ENCODE measurements at places on chromosomes 2 and 18. TPM values are rescaled to one million over a fixed set of nuclear protein-coding genes. Genes with fewer than 3 reads are reported as not detected.

DNA sequence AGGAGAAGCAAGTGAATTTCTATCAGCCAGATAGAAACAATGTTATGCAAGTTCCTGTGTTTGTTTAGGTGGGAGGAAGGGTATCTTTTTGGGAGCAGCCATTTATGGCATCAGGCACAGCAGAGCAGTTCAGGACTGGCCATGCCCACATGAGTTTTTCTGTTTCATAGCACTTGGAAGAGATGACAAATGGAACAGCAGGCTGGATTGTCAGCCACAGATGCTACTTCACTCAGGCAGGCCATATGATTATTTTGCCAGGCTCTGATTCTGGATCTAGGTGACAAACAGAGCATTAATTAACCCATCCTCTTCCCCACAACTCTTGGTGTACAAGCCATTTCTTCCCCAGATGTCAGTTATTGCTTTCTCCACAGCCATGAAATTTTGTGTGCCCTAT is 63.8 kb downstream of the GALNT13 start:
- no peak overlapping the region for H3K4me3 ChIP-seq
- DNase-seq: no peak
- no peaks in the 10 kb centered on the region for H3K27me3 ChIP-seq
- no peaks in the 10 kb centered on the region for H3K4me1 ChIP-seq

GRCh38 chr18:29248805-29249204 is 1071.9 kb upstream of the CDH2 start:
- H3K4me3 ChIP-seq: no peak overlapping the region
- DNase-seq: no peak
- 0 out of 2 replicates have a peak, but pooled peaks cover 4% of the 10 kb centered on the region for H3K4me1 ChIP-seq
- H3K36me3 ChIP-seq: no peaks in the 10 kb centered on the region

DNA sequence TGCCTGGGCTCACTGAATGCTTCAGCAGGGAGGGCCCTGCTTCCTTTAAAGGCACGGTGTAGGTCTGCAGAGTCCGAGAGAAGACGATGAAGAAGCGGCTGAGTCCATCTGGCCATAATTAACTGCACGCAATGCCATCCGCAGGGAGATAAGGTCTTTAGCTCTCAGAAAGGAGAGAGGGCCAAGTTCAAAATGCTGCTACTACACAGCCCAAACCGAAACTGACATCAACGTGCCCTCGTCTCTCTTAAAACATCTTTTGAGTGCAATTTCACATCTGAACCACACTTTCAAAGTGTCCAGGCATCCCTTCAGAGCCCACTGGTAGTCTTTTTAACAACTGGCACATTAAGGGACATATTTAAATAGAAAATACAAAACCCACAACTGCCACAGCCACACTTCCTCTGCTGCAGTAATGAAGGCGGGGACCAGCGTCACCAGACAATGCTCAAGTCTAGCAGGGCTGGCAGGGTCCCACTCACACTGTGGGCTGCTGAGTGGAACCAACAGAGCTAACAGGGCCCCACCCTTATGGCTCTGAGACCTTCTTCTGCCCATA is 35.8 kb downstream of the ST3GAL5 start:
- DNase-seq: no peak
- no peak overlapping the region for H3K27ac ChIP-seq
- H3K36me3 ChIP-seq: no peaks in the 10 kb centered on the region
- H3K27me3 ChIP-seq: no peaks in the 10 kb centered on the region
- H3K4me1 ChIP-seq: no peaks in the 10 kb centered on the region

DNA sequence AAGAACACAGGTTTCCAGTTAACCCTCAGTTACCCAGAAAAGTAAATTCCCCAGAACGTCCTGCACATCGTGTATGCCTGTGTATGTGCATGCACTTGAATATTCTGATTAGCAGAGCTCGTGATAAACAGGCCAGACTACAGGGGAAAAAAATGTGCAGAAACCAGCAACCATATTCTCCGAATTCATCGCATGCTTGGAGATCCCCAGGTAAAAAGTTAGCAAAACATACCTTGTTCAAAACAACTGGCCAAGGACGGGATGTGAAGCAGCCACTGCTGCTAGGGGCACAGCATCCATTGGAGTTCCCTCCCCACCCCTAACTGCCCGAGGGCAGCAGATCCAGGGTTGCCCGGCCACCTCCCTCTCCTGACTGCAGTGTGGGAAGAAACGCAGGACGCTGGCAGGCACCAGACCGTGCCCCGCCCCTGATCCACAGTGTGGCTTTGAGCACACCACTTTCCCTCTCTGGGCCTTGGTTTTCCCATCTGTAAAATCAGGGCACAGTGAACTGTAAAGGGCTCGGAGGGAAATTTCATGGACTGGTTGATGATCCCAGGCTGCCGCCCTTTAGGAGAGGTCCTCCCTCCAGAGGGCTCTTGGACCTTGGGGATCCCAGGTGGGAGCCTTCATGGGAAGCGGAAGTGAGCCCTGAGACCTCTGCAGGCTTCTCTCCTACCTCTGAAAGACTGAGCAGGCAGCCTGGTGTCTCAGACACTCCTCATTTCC is 11.9 kb upstream of the ARID5A start:
- H3K27me3 ChIP-seq: peaks cover 22% of the 10 kb centered on the region
- H3K27ac ChIP-seq: no peak overlapping the region

DNA sequence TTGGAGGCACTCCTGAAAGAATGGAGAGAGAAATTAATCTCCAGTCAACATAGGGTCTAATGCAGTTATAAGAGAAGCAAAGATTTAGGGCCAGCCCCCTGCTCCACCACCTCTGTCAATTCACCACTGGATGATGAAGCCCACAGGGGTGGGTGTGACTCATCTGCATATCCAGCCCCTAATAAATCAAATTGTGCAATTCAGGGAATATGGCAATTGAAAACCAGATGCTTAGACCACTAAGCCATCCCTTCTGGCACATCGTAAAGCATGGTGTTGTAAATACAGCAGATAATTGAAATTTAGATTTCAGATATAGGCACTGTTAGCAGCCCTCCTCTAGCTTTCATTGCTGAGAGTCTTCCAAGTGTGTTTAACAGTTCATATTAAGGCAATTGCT is 541.4 kb downstream of the PARD3B start:
- H3K4me1 ChIP-seq: 0 out of 2 replicates have a peak, but pooled peaks cover 10% of the 10 kb centered on the region
- H3K27me3 ChIP-seq: no peaks in the 10 kb centered on the region
- no peak for DNase-seq
- H3K4me3 ChIP-seq: no peak overlapping the region
- no peaks in the 10 kb centered on the region for H3K36me3 ChIP-seq

GRCh38 chr2:16546128-16546754 is 119.4 kb downstream of the CYRIA start:
- no peaks in the 10 kb centered on the region for H3K27me3 ChIP-seq
- H3K4me1 ChIP-seq: no peaks in the 10 kb centered on the region
- no peaks in the 10 kb centered on the region for H3K36me3 ChIP-seq
- H3K4me3 ChIP-seq: no peak overlapping the region
- no peak overlapping the region for H3K27ac ChIP-seq

DNA sequence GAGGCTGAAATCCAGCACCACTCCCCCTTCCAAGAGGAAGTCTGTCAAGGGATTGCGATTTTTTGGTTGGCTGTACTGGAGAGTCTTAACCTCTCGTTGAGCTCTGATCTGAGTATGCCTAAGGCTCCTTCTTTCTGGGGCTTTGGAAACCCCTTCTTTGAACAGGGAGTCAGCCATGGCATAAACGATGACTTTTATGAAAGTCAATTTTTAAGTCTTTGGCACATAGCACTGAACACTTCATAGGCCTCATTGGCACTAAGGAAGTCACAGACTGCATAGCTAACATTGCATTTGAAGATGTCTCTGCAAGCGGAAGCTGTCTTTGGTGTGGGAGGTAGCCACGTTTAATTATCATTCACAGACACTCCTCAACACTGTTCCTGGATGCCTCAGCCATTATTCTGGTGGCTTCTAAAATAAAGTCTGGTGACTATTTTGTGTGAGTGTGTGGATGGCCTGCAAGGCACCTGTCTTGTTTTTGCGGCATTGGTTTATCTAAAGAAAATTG is 148.2 kb upstream of the NCK2 start:
- no peak overlapping the region for H3K4me3 ChIP-seq
- H3K36me3 ChIP-seq: no peaks in the 10 kb centered on the region
- DNase-seq: no peak
- 0 out of 2 replicates have a peak, but pooled peaks cover 4% of the 10 kb centered on the region for H3K4me1 ChIP-seq
- no peak overlapping the region for H3K27ac ChIP-seq
- no peaks in the 10 kb centered on the region for H3K27me3 ChIP-seq

DNA sequence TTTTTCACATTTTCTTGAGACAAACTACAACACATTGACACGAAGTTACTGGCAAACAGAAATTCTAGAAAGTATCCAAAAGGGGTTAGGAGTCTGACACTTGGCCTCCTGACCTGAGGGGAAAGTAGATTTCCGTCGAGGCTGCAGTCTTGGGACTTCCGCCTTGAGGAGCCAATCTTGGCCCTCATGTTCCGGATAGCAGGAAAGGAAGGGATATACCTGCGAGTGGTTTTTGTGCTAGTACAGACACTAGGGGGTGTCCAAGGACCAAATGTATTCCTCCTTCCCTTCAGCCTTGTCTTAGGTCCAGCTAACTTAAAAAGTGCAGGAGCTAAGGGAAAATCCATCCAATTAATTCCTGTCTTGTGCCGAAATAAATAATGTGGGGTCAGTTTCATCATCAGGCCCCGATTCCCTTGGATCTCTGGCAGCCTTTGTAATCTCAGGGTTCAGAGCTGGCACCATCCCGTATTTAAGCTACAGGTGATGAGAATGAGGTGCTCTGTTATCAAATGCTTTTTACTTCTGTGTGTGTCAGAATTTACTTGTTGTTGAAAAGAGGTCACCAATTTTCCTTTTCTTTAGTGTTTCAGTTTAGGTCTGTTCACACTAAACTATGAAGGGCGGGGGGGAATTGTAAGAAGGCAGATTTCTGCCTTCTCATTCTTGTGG is 330.2 kb upstream of the FANCL start:
- H3K36me3 ChIP-seq: no peaks in the 10 kb centered on the region
- no peaks in the 10 kb centered on the region for H3K27me3 ChIP-seq
- peak; percentile 92 for DNase-seq
- no peak overlapping the region for H3K4me3 ChIP-seq

- DNase-seq: no peak
- no peak overlapping the region for H3K4me3 ChIP-seq
- H3K36me3 ChIP-seq: no peaks in the 10 kb centered on the region
These were observed 251.1 kb upstream of the TRIB2 start for GRCh38 chr2:12465631-12466135.

DNA sequence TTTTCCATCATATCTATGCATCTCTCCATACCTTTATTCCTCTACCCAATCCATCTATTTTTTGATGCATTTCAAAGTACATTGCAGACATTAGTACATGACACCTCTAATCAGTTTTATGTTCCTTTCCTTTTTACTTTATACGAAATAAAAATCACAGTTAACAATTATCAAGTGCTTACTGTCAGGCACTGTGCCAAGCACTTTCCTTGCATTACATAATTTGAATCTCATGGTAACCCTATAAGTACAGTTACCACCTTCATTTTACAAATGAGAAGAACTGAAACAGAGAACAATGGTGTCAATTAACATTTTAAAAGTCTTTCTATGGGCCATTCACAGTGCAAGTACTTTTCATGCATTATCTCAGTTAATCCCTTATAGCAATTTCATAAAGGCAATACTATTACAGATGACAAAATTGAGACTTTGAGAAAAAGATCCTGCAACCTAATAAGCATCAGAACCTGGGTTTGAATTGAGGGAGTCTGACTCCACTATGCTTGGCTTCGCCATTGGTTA is 544.4 kb upstream of the TNP1 start:
- H3K4me1 ChIP-seq: peaks cover 16% of the 10 kb centered on the region
- H3K36me3 ChIP-seq: no peaks in the 10 kb centered on the region
- H3K4me3 ChIP-seq: no peak overlapping the region
- DNase-seq: no peak
- no peaks in the 10 kb centered on the region for H3K27me3 ChIP-seq
- no peak overlapping the region for H3K27ac ChIP-seq

- no peak for DNase-seq
- peaks cover 4% of the 10 kb centered on the region for H3K36me3 ChIP-seq
- peaks cover 42% of the 10 kb centered on the region for H3K4me1 ChIP-seq
- H3K27ac ChIP-seq: peak overlapping the region; percentile 83
- no peak overlapping the region for H3K4me3 ChIP-seq
These were observed 161.5 kb downstream of the TGIF1 start for GRCh38 chr18:3611313-3612090.

DNA sequence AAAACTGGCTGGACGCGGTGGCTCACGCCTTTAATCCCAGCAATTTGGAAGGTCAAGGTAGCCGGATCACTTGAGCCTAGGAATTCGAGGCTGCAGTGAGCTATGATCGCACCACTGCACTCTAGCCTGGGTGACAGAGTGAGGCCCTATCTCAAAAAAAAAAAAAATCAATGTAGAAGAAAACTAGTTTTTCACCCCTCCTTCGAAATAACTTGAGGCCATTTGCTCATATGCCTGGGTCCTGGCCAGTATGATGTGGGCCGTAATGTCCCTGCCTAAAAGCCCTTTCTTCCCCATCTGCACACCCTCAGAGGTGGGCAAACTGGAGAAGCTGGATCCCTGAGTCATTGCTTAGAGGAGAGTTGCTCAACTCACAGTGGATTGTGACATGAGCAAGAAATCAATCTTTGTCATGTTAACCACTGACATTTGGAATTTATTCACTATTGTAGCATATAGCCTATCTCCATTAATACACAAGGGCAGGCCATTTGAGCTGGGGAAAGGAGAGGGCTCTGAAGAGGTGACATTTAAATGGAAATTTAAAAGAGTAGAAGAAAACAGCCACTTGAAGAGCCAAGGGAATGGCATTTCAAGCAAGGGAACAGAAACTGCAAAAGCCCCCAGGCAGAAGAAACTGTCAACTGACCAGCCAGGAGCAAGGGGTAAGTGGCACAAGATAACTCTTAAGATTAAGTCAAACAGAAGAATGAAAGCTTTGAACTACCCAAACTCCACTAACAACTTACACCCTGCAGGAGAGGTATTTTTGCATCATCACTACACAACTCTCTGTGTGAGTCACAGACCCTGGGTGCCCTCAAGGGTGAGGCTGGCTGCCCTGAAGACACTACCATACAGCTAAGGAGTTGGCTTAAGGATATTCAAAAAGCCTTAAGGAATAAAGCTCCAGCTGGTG is 7.6 kb upstream of the METTL21A start:
- peaks cover 8% of the 10 kb centered on the region for H3K4me1 ChIP-seq
- H3K36me3 ChIP-seq: no peaks in the 10 kb centered on the region
- no peak overlapping the region for H3K4me3 ChIP-seq
- H3K27ac ChIP-seq: peak overlapping the region; percentile 65
- DNase-seq: no peak

- H3K4me3 ChIP-seq: no peak overlapping the region
- DNase-seq: no peak
- H3K4me1 ChIP-seq: no peaks in the 10 kb centered on the region
- H3K27ac ChIP-seq: no peak overlapping the region
- H3K27me3 ChIP-seq: no peaks in the 10 kb centered on the region
These were observed 253.2 kb downstream of the GLI2 start for GRCh38 chr2:120988700-120989511.

The CDH20 gene
- total RNA-seq: 1.0 TPM

The ASB3 gene
- 30.5 TPM for total RNA-seq

The FMNL2 gene
- 43.0 TPM for total RNA-seq
